CD14-positive monocyte (primary cell): ENCODE measurements at places on chromosomes 4 and X. TPM values are rescaled to one million over a fixed set of nuclear protein-coding genes. Genes with fewer than 3 reads are reported as not detected.

- H3K27me3 ChIP-seq, result no peaks in the 10 kb centered on the region
- DNase-seq, result no peak
- H3K4me3 ChIP-seq, result no peak overlapping the region
Measured at GRCh38 chr4:76365636-76366035, 55.3 kb downstream of the CCDC158 start.

DNA sequence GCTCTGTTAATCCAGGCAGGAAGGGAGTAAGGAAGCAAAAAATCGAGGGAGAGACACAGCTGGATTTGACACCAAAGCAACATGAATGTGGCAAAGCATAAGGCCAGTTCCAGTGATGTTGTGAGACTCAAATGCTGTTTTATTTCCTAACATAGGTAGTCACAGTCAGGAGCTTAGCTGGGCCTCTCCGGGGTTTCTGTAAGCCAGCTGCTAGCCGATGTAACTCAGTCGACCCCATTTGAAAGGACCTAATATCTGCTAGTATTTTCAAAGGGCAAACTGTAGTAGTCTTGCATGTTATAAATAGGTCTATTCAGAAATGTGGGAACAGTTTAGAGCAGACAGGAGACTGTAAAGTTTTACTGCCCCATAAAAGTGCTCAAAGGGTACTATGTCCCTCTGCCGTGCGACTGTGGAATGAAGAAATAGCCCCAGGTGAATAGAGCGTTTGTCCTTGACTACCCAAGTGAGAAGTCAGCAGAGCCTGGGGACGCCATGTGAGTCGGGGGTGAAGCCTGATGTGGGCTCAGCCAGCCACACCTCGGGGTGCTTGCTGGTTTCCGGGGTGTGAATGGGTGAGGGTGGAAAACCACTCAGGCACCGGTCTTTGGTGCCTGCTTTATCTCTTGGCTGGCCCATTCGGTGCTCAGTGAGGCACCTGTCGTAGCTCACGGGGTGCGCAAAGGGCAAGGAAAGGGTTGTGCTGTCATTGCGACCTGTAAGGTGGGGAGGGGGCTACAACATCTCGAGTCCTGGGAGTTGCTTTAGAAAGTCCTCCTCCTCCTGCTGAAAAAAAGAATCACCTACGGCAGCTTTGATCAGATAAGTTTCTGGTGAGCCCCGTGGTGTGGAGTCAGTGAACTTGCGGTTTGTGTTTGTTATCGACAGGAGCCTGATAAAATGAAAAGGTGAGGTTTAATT is 745 bp downstream of the TRIM2 start:
- H3K27me3 ChIP-seq, result no peaks in the 10 kb centered on the region
- H3K27ac ChIP-seq, result no peak overlapping the region
- H3K4me1 ChIP-seq, result no peaks in the 10 kb centered on the region

The CLNK gene
- polyA plus RNA-seq, result not detected

DNA sequence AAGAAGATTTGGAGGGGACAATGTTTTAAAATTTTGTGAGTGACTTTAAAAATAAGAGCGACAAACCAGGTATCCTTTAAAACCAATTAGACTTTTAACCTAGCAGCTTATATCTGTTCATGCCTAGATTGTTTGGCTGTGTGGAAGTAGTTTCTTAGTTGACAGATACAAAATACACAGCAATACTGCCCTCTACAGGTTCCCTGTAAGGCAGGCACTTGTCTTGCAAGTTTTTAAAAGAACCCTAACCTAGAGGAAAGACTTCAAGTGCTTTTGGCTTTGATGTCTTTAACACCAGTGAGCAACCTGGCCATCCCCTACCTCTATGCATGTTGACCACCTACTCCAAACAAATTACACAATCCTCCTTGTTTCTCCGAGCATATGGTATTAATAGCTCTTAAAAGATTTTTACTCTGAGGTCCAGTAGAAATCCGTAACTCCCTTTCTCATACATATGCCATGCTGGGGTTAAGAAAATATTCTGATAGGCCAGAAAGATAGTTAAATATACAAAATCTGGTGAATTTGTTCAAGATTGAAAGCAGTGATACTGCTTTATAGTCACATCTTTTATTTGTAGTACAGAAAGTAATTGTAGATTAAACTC is 273.0 kb downstream of the ARHGAP24 start:
- H3K27ac ChIP-seq, result no peak overlapping the region
- no peaks in the 10 kb centered on the region for H3K36me3 ChIP-seq
- no peak overlapping the region for H3K4me3 ChIP-seq
- DNase-seq, result peak; percentile 83
- H3K27me3 ChIP-seq, result no peaks in the 10 kb centered on the region
